ENCODE measurements at places on chromosomes 12 and 14. TPM values are rescaled to one million over a fixed set of nuclear protein-coding genes. Genes with fewer than 3 reads are reported as not detected.

- DNase-seq, result no peak
These were observed 6.0 kb downstream of the ULK1 start for GRCh38 chr12:131900397-131900796.

GRCh38 chr14:74348241-74348734 is at the start of gene VRTN:
Gene VRTN (plus strand): TSS chr14:74348471. CDS start chr14:74356784, 8,313 bp downstream.
- no peak for DNase-seq

DNA sequence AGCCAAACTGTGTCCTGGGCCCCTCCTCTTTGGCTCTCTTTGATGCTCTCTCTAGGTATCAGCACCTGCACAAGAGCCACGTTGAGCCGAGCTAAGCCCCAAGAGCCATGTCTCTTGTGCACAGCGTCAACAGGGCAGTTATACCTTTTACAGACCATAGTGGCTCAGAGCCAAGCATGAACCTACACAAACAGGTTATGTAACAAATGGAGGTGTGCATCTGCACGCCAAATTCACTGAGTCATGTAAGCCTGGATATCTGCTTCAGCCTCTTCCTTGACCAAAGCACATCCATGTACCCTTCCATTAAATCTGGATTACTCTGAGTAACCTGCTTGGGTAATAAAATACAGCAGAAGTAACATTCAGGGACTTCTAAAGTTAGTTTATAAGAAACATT is 509.7 kb downstream of the NAV3 start:
- no peak for DNase-seq

GRCh38 chr12:28089338-28089737 is 100.9 kb upstream of the CCDC91 start:
- DNase-seq, result peak; percentile 27

- no peak for DNase-seq
These were observed 9.8 kb downstream of the BCL11B start for GRCh38 chr14:99261912-99262787.

DNA sequence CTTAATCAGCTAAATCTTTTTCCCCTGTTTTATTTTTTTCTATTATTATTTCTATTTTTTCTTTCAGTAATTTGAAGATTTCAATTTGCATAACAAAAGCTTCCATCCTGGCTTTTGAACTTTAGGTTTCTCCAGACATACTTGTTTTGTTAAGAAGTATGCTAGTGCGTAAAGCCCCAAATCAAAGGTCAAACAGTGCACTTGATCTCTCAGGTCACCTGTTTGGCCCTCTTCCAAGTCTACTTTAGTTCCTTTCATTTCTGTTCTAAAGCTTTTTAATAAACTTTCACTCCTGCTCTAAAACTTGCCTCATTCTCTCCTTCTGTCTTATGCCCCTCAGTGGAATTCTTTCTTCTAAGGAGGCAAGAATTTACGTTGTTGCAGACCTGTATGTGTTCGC is 54.6 kb upstream of the ATXN7L3B start:
- DNase-seq, result no peak

- DNase-seq, result no peak
These were observed 82.4 kb upstream of the CCND2 start for GRCh38 chr12:4191149-4191548.

DNA sequence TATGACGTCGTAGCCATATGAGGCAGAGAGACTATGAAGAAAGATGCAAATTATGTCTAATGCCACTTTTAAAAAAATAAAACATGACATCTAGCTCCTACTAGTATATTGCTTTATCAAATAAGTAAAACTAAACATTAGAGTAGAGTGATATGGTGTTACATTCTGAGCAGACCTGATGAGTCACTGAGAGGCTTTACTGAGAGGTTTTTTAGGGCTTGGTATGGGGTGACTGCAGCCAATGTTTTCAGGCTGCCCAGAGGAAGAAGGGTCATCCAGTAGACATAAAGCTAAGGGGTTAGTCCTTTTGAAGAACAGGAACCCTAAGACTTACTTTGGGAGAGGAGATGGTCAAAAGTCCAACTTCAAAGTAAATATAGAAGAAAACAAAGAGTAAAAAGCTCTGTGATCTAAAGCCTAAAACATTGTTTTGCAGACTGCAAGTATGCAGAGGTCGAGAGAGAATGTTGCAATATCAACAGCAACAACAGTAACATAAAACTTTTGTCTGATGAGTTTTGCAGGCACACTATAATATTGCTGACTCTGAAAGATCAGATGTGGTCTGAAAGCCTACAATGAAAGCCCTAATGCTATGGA is 774.7 kb downstream of the TMTC2 start:
- no peak for DNase-seq

GRCh38 chr14:23571701-23572523 is 4.3 kb upstream of the AP1G2 start:
- DNase-seq, result no peak

DNA sequence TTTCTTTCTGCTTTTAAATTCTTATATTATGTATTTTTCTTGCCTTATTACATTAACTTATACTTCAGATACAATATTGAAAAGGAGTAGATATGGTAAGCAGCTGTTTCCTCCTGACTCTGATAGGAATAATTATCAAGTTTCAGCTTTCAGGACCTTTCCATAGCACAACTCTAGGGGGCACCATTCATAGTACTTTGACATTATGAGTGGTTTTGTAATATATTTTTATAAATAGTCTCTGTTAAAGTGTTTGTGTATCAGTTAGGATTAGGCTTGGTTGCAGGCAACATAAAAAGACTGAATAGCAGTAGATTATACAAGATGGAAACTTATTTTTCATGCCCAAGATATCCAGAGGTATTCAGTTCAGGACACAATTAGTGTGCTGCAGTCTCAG is 27.9 kb upstream of the PARP11 start:
- DNase-seq, result no peak

DNA sequence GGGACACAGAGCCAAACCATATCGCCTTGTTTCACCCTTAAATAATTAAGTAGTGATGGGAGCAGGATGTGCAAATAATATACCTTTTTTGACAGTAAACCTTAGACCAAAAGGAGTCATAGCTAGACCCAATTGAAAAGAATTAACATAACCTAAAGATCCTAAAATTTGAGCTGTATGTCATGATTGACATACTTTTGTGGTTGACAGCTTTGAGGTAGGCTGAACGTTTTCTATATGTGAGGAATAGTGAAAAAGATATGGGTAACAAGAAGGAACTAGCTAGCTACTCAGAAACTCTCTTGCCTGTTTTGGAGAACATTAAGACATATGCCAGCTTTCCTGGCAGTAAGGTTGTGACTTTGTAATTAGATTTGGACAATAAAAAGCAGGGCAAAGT is 320.6 kb downstream of the KCNC2 start:
- DNase-seq, result no peak

DNA sequence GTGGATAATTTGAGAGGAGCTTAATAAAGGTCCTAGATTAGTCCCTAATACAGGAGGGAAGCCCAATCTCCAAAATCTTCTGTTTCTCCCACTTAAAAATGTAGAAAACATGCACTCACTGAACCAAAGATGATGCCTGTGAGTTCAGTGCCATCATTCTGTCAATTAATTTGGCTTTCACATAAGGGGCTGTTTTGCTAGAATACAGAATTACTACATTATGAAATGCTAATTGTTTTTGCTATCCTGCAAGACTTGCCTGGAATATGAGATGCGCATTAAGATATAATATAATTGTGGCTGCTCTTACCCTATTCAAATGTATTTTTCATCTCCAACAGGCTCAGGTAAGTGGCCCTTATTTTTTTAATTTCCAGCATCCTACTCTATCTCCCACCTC is 111.7 kb downstream of the SEC23A start:
- no peak for DNase-seq

SYNE3 gene
- 0.03 TPM for total RNA-seq

HOXC13 gene
- total RNA-seq, result not detected
